ENCODE measurements at places on chromosomes 2 and 18. TPM values are rescaled to one million over a fixed set of nuclear protein-coding genes. Genes with fewer than 3 reads are reported as not detected.
A peak's percentile ranks its signal among the peaks of the same experiment; 100 is the strongest.

DNA sequence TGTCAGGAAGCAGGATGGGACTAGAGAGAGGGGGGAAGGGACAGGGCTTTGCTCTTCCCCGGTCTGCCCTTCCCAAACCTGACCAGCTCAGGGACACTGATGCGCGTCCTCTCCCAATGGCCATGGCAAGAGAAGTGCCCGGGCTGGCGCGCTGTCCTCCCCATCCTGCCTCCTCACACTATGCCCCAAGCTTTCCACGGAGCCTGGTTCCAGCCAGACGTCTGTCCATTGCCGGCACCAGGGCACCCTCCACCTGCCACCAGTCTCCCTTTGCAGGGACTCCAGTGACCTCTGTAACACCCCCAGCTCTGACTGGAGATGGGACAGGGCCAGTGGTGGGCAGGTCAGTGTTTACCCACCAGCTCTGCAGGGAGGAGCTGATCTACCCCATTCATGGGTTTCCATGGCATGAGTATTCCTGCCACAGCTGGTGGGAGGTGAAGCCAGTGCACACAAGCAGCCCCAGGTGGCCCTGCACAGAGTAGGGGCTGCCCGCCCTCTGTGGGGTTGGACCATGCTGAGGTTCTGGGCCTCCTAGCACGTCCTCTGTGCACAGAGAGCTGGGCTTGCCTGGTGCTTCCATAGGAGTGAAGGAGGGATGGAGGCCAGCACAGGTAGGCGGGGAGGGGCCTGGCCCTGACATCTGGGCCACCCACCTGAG is 109.5 kb downstream of the PXDN start:
- no peak for DNase-seq

- no peak for DNase-seq
Measured at GRCh38 chr2:126699716-126700581, 44.0 kb downstream of the GYPC start.

- DNase-seq = no peak
Measured at GRCh38 chr18:24138409-24138788, 463 bp upstream of the CABYR start.

DNA sequence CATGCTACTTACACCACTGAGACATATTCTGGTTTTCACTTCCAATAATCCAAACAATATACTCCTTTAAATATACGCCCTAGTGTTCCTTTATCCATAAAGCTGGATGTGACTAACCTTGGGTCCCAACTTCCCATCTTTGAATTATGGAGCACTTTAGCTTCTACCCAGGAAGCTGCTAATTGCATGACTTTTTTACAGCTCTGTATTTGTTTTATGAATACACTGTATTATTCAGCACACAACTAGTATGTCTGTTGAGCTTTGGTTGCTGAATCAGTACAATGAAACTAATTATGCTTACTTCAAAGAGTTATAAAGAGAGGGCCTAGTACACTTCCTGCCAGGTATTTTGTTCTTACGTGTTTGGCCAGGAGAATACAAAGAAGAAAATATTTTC is 118.5 kb downstream of the BAZ2B start:
- no peak for DNase-seq

DNA sequence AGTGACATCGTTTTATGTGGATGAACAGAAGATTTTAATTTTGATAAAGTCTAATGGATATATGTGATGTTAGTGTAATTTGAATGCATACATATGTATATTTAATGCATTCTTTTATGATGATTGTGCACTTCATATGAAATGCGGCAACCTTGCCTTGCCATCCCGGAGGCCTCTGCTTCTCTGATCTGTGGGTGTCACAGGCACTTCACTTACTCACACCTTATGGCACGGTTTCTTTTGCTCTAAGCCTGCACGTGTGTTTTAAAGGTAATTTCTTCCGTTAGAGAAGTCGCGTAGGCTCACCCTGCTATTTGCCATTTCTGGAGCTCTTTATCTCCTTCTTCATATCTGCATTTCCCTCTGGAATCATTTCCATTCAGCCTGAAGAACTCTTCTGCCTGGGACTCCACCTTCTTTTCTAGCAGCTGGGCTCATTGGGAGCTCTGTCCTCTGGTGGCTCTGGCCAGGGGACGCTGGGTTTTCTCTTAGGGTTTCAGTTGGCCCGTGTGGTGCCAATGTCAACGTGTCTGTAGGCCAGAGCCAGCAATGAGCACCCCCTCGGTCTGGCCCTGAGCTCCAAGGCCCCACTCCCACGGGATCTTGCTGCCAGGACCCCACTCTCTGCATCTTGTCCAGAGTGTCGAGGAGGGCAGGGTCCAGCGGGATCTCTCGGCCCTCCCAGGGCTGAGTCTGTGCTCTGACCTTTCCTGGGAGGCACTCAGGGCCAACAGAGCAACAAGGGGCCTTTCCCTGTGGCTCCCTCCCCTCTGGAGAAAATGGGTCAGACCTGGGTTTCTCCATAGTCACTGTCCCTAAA is 97.3 kb downstream of the RTP5 start:
- DNase-seq = peak; percentile 71

GRCh38 chr18:23200756-23201155 is 65.5 kb downstream of the CABLES1 start:
- no peak for DNase-seq

DNA sequence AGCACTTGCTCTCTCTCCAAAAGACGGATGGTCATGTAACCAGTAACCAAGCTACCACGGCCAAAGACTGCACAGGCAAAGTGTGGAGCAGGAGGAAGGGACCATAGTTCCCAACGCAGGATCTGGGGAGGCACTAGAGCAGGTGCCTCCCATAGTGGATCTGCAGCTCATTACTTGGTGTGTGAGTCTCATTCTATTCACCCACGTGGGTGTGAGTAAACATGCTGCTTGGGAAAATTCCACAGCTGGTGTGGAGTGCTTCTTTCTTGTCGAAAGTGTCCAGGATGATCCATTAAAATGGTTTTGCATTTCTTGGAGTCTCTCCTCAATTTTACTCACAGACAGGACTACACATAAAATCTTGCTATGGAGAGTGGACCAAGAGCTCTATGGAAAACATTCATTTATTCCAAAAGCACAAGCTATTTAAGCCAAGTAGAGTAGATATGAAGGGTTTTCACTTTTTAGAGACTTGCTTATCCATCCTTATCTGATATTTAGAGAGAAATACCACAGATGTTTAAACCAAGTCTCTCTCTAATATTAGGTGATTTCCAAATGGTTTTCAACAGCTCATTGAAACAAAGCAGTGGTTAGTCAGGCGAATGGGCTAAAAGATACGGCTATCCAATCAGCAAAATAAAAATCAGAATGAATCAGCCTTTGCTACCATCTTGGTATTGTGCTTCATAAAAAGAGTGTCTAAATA is 104.3 kb upstream of the CCDC195 start:
- no peak for DNase-seq

The CHST10 gene
- total RNA-seq = 28.7 TPM

DNA sequence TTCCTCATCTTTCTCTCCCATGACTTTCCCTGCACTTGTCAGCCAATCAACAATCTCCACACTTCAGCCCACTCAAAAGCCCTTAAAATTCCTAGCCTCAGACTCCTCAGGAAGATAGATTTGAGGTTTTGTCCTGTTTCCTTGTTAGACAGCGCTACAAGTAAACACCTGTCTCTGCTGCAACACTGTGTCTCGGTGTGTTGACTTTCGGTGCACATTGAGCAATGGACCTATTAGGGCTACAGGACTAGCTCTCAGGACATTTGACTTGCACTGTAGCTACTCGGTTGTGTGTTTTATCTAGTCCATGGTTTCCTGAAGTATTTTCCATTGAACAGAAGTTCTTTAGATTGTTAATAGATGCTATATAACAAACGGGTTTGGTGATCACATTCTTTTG is 140.9 kb upstream of the XPO1 start:
- DNase-seq = no peak

The ASNSD1 gene
- 43.8 TPM for total RNA-seq

GRCh38 chr2:239674101-239674980 is 273.5 kb upstream of the HDAC4 start:
- no peak for DNase-seq

GRCh38 chr2:10964052-10964790 is 52.5 kb downstream of the KCNF1 start:
- no peak for DNase-seq

The CENPA gene
- total RNA-seq = 21.1 TPM

GRCh38 chr2:218329826-218330593 is 26.6 kb upstream of the CATIP start:
- peak; percentile 73 for DNase-seq

DNA sequence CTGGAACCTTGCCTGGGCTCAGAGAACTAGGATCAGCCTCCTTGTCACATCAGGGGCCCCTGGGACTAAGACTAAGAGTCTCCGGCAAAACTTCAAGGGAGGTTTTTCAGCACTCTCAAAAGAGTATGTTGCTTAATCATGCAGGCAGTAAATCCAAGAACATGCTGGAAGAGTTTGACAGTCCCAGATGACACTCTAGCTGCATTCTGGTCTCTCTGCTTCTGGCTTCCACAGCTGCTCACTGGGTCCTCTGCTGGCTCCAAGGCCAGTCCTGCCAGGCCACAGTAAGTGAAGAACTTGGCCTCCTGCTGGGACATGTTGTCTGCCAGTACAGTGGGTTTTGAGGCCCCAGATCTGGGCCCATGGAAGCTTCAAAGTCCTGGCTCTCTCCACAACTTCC is 45.2 kb upstream of the IL1RL1 start:
- DNase-seq = no peak

- no peak for DNase-seq
Measured at GRCh38 chr2:233259730-233260129, 8.3 kb downstream of the ATG16L1 start.

- peak; percentile 80 for DNase-seq
Measured at GRCh38 chr18:34153711-34154110, 71.0 kb downstream of the NOL4 start.

GRCh38 chr2:7045601-7046590 is 128.7 kb downstream of the RNF144A start:
- DNase-seq = no peak

The NEU4 gene
- total RNA-seq = not detected

The CYP1B1 gene
- not detected for total RNA-seq

The IL37 gene
- total RNA-seq = not detected

The FBXO15 gene
- 0.32 TPM for total RNA-seq

DNA sequence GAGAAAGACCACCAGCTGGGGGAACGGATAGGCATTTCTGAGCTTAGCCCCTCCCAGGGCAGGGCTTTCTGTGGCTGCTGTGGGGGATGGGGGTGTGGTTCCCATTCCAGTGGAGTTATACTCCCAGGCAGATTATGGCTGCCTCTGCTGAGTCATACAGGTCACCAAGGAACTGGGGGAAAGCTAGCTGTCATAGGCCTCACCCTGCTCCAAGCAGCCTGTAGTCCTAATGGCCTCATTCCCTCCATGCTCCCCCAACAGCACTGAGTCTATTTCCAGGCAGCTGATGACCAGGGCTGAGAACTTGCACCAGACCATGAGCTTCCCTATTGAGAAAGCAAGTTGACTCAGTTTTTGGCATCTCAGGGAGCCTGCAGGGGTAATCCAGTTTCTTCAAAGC is 87.1 kb downstream of the GPR39 start:
- DNase-seq = no peak

The CTNNA2 gene
- not detected for total RNA-seq

The SIX3 gene
- total RNA-seq = not detected

The CCBE1 gene
- total RNA-seq = not detected

The TDRD15 gene
- not detected for total RNA-seq
